AG08396 (cell line): ENCODE measurements at places on chromosomes 16 and 17.

DNA sequence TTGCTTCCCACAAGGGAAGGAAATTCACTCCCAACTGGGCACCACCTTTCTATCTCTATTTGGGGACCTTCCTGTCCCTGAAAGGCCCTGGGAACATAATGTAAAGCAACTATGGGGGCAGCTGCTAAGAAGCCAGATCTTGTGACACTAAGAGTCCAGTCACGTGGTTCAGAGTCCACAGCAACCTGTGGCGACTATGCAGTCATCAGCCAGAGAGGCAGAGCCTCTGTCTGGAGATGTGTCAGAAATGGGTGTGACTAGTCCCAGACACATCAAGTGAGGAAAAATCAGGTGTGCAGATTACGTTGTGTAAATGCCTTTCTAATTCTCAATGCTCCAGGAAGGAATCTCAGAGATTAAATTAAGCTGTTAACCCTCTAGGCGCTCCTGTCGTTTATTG lies 26.6 kb upstream of the SKAP1 start:
- no peak for DNase-seq

DNA sequence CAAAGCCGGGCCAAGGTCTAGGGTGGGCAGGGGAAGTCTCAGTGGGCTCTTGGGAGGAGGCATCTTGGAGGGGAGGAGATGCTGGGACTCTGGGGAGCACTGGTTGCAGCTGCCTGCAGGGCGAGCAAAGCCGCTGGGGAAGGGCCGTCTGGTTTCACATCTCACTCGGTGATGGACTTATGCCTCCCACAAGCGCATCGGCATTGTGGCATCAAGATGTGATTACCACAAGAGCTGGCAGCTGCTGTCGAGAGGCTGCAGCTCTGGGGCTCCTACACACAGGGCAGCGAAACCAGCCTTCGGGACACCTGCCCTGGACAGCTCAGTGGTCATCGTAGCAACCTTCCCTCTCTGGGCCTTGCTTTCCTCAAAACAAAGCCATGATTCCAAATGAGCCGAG lies 3.1 kb upstream of the KCNJ12 start:
- no peak for DNase-seq

- DNase-seq: no peak
These were observed 16.8 kb upstream of the MTSS2 start for GRCh38 chr16:70702624-70703023.

DNA sequence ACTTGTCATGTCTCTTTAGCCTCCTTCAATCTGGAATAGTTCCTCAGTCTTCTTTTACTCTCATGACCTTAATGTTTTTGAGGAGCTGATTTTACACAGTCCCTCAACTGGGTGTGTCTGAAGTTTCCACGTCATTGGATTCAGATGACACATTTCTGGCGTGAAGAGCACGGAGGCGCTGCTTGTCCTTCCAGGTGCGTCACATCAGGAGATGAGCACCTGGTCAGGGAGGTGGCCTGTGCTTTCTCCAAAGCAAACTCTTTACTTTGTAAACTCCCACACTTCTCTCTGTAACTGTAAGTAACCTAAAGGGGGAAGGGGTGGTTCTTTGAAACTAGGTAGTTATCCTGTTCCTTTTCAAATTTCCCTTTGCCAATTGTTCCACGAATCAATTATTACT lies 52.5 kb upstream of the MNT start:
- DNase-seq: no peak

DNA sequence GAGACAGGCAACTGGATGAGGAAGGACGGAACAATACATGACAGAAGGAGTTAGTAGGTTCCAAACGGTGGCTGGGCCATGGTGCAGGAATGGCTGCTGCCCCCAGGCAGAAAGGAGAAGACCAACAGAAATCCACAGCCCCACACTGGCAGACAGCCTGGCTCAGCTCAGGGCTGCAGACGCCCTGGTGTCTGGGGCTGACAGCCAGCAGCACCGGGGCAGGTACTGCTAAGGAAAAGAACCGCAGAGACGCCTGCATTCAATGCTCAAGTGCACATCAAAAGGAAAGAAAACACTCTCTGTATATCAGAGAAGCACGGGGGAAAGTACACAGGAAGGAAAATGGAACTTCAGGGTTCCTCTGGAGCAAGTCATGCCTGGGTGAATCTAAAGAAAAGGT lies 53.4 kb downstream of the GAS7 start:
- DNase-seq: no peak

DNA sequence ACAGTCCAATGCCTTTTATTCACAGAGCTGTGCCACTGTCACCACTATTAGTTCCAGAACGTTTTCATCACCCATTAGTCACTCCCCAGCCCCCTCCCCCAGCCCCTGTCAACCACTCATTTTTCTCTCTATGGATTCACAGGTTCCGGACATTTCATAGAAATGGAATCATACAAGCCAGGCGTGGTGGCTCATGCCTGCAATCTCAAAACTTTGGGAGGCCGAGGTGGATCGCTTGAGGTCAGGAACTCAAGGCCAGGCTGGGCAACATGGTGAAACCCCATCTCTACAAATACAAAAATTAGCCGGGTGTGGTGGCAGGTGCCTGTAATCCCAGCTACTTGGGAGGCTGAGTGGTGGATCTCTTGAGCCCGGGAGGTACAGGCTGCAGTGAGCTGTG lies 759 bp upstream of the PAM16 start:
- peak; percentile 54 for DNase-seq

GRCh38 chr16:87765473-87765775 lies 362 bp downstream of the KLHDC4 start:
- DNase-seq: peak; percentile 37
